Naive thymus-derived CD8-positive, alpha-beta T cell (primary cell): ENCODE measurements at places on chromosomes 13 and 19. TPM values are rescaled to one million over a fixed set of nuclear protein-coding genes. Genes with fewer than 3 reads are reported as not detected.
A peak's percentile ranks its signal among the peaks of the same experiment; 100 is the strongest.

- H3K36me3 ChIP-seq: no peaks in the 10 kb centered on the region
- no peak for DNase-seq
- no peaks in the 10 kb centered on the region for H3K27me3 ChIP-seq
Measured at GRCh38 chr13:43205416-43205815, 182.0 kb downstream of the DNAJC15 start.

Gene PALM3
- total RNA-seq: not detected

- H3K4me1 ChIP-seq: peaks cover 16% of the 10 kb centered on the region
- peak overlapping the region; percentile 90 for H3K4me3 ChIP-seq
- H3K27ac ChIP-seq: peak overlapping the region; percentile 89
- H3K36me3 ChIP-seq: no peaks in the 10 kb centered on the region
- H3K27me3 ChIP-seq: no peaks in the 10 kb centered on the region
Measured at GRCh38 chr13:20118268-20119140, 42.3 kb downstream of the GJA3 start.

DNA sequence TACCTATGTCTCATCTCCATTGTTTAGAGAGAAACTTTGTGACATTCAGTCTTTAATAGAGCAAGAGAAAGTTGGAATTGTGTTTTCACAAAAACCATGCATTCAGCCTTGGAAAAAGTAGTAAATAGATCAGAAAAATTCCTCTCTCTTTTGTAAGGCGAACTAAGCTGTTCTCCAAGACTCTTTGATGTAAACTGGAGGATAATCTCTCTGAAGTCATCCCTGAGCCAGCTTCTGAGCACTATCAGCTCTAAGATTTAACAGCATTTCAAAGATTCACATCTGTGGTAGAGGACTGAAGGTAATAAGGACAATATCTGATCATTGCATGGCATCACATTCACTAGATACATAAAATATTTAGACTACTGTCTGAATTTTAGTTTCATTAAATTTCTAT lies 904.6 kb upstream of the ATXN8OS start:
- H3K4me3 ChIP-seq: no peak overlapping the region
- DNase-seq: no peak

DNA sequence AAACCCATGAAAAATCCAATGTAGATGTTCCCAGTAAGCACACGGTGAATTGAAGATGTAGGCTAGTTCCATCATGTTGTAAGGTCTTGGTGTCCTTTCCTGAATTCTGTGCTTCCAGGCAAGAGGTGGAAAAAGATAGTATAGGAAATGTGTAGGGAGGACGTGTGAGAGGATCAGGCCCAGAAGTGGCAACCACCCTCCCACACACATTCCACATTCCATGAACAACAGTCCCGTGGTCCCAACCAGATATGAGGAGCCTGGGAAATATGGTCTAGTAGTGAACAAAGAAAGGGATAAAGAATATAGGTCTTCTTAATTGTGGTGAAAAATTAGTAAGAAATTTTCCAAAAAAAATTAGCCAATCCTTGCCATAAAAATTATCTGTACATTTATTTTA lies 1254.2 kb upstream of the SLC10A2 start:
- H3K36me3 ChIP-seq: no peaks in the 10 kb centered on the region
- DNase-seq: no peak
- no peak overlapping the region for H3K27ac ChIP-seq
- no peak overlapping the region for H3K4me3 ChIP-seq
- no peaks in the 10 kb centered on the region for H3K27me3 ChIP-seq
- H3K4me1 ChIP-seq: no peaks in the 10 kb centered on the region

DNA sequence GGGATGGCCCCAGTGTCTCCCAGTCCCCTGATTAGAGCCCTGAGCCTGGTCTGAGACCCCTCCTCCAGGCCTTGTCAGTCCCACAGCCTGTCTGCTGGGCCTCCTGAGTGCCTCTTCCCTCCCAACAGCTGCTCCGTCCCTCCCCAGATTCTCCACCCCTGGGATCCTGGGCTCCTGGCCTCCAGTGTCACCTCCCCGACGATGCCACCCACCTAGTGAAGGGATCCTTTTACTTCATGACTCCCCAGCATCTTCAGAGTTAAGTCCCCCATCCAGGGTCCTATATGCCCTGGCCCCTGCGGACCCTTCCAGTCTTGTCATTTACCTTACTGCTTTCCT lies 4.4 kb upstream of the PRX start:
- peaks cover 39% of the 10 kb centered on the region for H3K4me1 ChIP-seq
- no peak overlapping the region for H3K4me3 ChIP-seq
- H3K27me3 ChIP-seq: no peaks in the 10 kb centered on the region
- no peak for DNase-seq

Gene LYPD3
- 6.1 TPM for total RNA-seq

DNA sequence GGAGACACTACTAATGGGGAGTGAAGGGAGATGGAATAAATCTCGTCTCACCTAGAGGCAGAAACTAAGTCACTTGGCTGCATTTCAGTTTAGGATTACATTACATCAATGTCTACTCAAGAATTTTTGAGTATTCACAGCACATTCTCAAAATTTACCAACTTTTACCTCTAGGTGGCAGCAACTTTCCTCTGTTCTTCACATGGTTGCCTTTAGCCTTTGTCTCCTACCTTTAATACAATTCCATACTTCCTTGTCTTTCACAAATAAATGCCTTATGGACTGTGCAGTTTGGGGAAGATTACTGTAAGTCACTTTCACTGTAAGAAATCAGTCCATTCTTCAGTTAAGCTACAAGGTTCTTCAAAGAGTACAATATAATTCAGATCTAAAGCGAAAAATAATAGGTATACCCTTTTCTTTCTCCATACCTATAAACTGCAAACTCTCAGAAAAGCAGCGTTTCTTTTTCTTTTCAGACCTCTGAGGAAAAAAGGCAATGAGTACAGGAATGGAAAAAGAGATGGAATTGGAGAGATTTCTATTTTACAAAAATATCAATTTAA lies 379.4 kb downstream of the KLF12 start:
- H3K36me3 ChIP-seq: no peaks in the 10 kb centered on the region
- no peak for DNase-seq
- H3K27ac ChIP-seq: peak overlapping the region; percentile 80
- H3K4me1 ChIP-seq: peaks cover 53% of the 10 kb centered on the region

Gene EBI3
- 0.47 TPM for total RNA-seq

DNA sequence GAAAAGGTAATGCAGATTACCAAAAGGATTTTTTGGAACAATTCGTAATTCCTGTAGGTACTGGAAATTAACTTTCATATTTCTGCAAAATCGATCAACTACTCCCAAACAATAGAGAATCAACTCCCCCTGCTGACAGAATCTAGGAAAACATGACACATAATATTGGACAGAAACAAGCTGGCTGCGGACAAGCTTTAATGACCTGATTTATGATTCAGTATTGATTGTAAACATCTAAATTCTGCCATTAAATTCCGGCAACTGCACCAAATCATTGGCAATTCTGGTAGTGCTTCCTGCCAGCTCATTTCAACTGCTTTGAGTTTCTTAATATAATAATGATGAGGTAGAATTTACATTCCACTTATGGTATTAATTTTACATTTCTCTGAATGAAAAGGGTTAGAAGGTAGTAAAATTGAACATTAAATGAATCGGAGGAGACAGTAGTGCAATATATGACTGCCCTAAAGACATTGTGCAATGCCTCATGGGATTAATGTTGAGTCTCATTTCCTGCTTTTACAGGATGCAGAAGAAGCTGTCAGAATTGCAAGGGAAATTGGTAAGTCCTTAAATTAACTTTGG lies 146.5 kb downstream of the PCCA start:
- no peak overlapping the region for H3K4me3 ChIP-seq
- no peaks in the 10 kb centered on the region for H3K27me3 ChIP-seq
- peaks cover 3% of the 10 kb centered on the region for H3K4me1 ChIP-seq
- no peak overlapping the region for H3K27ac ChIP-seq
- peak; percentile 9 for DNase-seq
- H3K36me3 ChIP-seq: no peaks in the 10 kb centered on the region

DNA sequence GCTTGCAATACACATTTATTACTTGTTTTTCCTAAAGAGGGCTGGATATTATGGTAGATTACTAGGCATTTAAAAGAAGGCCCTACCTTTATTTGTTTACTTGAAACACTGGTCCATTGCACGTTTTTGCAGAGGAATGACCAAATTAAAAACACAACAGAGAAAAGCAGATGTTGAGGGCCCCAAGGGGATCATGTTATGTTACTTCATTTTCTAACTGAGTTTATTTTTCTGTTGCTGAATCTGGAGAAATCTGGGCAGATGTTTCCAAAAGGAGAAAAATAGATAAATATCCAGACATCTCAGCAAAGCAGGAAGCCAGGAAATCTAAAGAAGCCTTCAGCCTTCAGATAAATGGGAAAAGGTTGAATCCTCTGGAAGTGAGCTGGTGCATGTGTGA lies 353.0 kb downstream of the NDFIP2 start:
- no peaks in the 10 kb centered on the region for H3K4me1 ChIP-seq
- no peak for DNase-seq
- no peaks in the 10 kb centered on the region for H3K27me3 ChIP-seq

GRCh38 chr13:106534639-106535551 lies 567 bp downstream of the EFNB2 start:
- H3K4me1 ChIP-seq: peaks cover 15% of the 10 kb centered on the region
- peaks cover 37% of the 10 kb centered on the region for H3K27me3 ChIP-seq
- H3K36me3 ChIP-seq: no peaks in the 10 kb centered on the region

GRCh38 chr19:34220472-34221063 lies 33.8 kb upstream of the GARRE1 start:
- H3K27ac ChIP-seq: peak overlapping the region; percentile 80
- H3K4me3 ChIP-seq: no peak overlapping the region
- H3K36me3 ChIP-seq: peaks cover 85% of the 10 kb centered on the region
- no peaks in the 10 kb centered on the region for H3K27me3 ChIP-seq
- peak; percentile 32 for DNase-seq

- peaks cover 60% of the 10 kb centered on the region for H3K4me1 ChIP-seq
- no peaks in the 10 kb centered on the region for H3K27me3 ChIP-seq
- DNase-seq: no peak
Measured at GRCh38 chr19:4012092-4012974, 4.8 kb downstream of the PIAS4 start.

DNA sequence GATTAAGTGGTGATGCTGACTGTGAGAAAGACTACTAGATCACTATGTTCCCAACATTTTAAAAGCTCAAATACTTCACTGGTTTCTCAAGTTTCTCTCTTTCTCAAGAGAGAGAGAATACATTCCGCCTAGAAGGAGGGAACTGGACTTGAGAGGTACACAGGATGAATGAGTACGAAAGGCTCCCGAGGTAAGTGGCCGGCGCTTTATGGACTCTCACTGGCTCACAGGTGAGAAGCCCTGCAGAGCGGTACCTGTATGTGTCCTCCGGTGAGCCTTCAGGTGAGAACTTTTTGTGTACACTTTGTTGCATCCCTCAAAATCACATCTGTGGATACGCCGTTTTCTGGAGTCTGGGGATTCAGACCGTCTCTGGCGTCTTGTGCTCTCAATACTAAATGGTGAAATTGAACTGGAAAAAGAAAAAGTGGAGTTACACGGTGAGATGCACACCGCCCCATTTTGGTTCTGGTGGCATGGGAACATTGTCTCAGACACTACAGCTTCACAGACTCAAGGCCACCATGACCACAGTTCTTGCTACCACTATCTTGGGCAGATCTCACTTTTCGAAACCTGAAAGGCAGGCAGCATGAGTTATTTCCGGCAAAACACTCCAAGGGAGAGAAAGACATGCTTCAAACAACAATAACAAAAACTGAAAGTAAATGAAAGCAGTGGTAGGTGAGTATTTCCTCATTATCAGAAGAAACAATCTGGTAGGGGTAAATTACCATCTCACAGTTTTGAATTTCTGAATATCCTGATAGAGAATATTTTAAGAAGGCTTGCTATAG lies 418.9 kb downstream of the KLF12 start:
- H3K27ac ChIP-seq: peak overlapping the region; percentile 95
- peak overlapping the region; percentile 79 for H3K4me3 ChIP-seq
- DNase-seq: peak; percentile 79
- H3K36me3 ChIP-seq: peaks cover 6% of the 10 kb centered on the region

- H3K27me3 ChIP-seq: peaks cover 2% of the 10 kb centered on the region
- no peaks in the 10 kb centered on the region for H3K4me1 ChIP-seq
- H3K4me3 ChIP-seq: no peak overlapping the region
Measured at GRCh38 chr13:75897386-75897785, 261.3 kb downstream of the LMO7 start.

- no peak overlapping the region for H3K4me3 ChIP-seq
- no peaks in the 10 kb centered on the region for H3K4me1 ChIP-seq
- no peak overlapping the region for H3K27ac ChIP-seq
- DNase-seq: no peak
- H3K36me3 ChIP-seq: no peaks in the 10 kb centered on the region
Measured at GRCh38 chr13:113356596-113356995, 7.3 kb downstream of the GRTP1 start.

- no peaks in the 10 kb centered on the region for H3K27me3 ChIP-seq
- no peaks in the 10 kb centered on the region for H3K36me3 ChIP-seq
- H3K4me1 ChIP-seq: no peaks in the 10 kb centered on the region
Measured at GRCh38 chr13:30021611-30022010, 171.2 kb upstream of the UBL3 start.

Gene PLK5
- not detected for total RNA-seq

Gene ANGPTL4
- not detected for total RNA-seq
